ENCODE measurements at places on chromosomes 12 and 14.

DNA sequence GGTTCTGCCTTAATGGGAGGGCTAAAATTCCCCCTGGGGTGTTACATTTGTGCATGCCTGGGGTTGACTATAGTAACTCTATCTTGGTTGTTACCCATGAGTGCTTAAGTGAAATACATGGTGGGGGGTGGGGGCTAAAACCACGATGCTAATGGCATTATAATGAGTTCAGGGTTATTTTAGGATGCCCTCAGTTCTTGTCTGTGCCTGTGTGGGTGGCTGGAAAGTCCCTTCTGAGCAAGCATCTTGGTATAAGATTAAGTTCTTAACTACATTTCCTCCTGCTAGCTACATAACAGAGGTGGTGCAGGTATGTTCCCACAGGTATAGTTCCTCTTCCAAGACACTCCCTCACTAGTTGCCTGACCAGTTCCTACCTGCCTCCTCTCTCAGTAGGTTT is 822.3 kb downstream of the LRFN5 start:
- no peak for DNase-seq

DNA sequence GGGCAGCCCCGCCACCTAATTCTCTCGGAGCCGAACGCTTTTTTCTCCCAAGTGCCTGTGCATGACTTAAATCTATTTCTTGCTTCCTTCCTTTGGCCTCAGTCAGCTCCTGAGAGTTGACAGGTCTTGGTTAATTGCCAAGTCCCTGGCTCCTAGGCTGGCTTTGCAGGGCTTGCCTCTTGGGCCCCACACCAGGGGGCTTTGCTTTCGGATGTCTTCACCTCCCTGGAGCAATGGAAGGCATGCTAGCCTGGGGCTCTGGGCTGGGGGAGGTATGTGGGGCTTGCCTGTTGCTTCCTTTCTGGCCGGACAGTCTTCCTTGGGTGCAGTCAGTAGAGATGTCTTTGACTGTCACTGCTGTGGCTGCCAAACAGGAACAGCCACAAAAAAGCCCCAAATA is 2.2 kb upstream of the KRT80 start:
- DNase-seq: no peak

DNA sequence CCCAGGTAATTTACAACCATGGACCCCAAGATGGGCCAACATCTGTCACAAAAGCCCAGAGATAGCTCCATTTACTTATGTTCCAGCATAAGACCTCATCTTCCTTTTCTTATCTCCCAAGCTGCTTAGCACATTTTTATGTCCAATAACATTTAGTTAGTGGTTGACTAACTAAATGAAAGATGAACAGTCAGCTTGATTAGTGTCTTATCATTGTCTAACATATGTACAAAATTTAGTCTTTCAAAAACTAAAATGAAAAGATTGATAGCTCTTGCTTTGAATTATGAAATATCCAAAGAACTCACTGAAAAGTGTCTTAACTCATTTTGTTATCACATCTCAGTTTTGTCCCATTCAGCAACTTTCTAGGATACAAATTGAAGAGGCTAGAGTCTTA is 163.1 kb upstream of the EGLN3 start:
- no peak for DNase-seq

- no peak for DNase-seq
Observed at GRCh38 chr12:82765971-82766705, 79.4 kb downstream of the TMTC2 start.

GRCh38 chr14:39265033-39265432 is 31.3 kb downstream of the MIA2 start:
- DNase-seq: peak; percentile 18

DNA sequence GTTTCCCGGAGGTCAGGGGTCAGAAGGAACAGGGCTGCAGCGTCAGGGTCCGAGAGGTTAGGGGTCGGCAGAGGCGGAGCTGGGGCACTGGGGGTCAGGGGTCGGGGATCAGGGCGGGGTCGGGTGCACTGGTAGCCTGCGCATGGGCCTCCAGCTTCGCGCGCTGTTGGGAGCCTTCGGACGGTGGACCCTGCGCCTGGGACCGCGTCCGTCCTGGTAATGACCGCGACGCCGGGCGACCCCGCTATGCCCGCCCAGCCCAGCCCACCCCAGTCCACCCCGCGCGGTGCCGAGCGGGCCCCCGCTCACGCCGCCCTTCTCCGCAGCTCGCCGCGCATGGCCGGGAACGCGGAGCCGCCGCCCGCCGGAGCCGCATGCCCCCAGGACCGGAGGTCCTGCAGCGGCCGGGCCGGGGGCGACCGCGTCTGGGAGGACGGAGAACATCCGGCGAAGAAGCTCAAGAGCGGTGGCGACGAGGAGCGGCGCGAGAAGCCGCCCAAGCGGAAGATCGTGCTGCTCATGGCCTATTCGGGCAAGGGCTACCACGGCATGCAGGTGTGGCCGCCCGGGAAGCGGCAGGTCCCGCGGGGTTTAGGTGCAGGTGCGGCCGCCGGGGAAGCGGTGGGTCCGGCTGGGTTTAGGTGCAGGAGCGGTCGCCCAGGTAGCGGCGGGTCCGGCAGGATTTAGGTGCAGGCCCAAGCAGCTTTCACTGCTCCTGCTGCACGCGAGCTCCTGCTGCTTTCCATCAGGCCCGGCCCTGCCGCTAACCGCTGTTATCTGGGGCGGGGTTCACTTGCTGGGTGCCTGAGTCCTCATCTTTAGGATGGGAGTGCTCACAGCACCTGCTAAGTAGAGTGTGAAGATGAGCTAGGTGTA is 743 bp downstream of the PUS1 start:
- peak; percentile 24 for DNase-seq

DNA sequence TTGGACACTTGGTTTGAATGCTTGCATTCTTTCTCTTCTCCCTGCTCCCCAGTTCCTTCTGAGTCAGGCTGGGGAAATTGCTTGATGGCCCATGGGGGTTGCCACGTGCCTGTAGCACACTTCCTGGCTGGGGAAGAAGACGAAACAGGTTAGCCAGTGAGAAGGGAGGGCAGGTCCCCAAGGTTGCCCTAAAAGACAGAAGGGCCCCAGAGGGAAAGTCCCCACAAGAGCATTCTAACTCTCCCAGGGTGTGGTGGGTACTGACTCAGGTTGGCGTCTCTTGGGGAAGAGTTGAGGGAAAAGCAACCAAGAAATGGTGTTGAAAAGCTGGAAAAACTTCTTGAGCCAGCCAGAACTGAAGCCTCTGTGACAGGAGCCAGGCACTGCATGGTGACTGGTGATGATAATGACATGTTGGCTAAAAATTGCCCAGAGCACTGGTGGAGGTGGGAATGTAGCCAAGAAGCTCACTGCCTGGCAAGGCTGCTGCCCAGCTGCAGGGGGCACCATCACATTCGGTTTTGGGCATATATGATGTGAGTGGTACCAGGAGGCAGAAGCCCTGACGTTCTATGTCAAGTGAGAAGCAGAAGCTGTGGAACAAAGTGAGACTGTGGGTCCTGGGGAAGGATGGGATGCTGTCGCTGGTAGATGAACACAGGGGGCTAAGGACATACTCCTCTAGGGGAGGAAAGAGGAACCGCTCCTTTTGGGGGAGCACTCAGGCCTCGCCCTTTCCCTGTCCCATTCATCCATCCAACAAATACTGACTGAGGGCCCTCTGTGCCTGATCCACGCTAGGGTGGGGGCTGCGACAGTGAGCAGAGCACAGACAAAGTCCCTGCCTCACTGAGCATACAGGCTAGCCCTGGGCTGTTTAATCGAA is 8.1 kb upstream of the RABGGTA start:
- peak; percentile 51 for DNase-seq
